ENCODE measurements at places on chromosomes 7 and 10.

DNA sequence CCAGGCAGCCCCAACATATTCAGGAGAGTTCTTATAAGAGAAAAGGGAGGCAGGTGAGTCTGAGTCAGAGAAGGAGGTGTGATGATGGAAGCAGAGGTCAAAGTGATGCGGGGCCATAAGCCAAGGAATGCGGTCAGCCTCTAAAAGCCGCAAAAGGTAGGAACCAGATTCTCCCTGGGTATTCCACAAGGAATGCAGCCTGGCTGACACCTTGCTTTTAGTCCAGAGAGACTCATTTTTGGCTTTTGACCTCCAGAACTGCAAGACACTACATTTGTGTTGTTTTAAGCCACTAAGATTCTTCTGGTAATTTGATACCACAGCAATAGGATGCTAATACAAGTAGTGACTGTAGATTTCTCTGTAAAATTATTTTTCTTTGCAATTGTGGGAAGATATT is 151.5 kb upstream of the EEPD1 start:
- DNase-seq, result no peak

- DNase-seq, result no peak
These were observed 201.4 kb downstream of the TNS3 start for GRCh38 chr7:47380325-47381133.

DNA sequence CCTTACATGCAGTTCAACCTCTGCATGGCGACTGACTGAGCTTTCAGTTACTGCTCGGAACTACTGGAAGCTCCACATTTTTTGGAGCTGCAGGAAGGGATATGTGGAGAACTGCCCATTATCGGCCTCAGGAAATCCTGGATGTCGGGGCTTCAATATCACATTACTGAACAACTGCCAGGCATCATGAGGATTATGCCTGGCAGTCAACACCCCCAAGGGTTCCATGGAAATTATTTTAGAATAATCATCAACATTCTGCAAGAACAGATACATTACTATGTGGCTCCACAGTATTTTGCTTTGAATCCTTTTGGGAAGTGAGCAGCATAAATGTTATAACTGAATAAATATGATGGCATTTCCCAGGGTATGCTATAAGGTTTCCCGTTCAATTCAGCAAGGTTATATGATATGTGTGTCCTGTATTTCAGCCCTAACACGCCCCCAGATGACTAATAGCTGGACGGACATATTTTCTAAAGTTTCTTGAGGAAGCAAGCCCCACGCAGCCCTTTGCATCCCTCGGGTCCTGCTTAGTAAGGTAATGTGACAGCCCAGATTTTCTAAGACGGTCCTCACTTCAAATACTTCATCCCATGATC is 53.0 kb upstream of the OPALIN start:
- no peak for DNase-seq

DNA sequence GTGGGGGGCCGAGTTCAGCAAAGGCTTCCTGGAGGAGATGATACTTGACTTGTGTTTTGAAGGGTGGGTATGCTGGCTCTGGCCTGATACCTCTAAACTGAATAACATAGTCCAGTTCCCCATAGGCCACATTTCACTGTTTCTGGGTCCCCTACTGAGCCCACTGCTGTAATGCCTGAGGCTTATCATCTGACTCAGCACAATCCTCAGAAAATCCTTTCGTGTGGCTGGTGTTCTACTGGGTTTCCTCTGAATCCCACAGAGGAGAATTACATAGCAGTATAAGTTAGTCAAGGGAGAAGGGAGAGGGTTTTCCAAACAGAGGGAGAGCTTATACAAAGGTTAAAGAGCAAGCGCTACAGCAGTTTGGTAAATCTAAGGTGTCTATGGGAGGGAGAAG is 2.8 kb upstream of the R3HCC1L start:
- DNase-seq, result no peak

DNA sequence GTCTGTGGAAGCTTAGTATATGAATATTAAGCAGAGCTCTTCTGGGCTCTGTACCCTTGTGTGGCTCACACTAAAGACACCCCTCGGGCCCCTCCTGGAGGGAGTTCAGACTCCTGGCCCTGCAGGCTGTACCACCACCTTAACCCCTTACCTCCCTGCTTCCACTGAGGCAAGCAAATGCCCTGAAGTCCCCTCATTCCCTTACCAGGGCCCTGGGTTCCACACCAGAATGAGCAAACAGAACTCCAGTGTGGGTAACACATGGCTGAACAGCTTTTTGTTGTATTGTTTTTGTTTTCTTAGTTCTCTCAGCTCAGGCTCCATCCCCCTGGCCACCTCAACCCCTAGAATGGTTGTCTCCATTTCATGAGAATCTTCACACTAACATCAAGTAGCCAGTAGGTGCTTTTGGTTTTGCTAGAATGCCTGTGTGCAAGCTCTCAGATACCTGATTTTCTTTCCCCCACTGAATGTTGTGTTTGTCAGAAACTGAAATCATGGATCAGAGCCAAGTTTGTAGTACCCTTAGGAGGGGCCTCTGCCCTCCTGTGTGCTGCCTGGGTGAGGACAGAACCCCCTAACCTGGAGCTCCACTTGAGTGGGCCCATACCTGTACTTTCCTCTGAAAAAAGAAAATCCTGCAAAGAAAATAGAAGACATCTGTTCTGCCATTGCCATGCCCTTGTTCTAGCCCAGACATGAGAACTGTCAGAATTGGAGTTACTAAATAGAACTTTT is 2.8 kb upstream of the WAPL start:
- no peak for DNase-seq

DNA sequence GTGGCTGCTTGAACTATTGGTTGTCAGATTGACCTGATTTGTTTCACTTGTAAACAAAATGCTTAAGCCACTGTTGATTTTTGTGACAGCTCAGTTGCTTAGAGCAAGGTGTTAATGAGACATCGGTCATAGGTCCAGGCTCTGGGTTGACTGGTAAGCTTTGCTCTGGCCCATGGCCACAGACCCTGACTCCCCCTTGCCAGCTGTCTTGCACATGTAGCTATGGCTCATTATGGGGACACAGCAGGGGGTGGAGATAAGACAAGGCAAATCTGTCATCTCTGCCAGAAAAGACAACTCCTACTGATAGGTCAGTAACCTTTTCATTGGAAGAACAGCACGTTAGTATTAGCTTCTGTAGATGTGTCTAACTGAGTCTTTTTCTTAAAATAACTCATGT is 95.3 kb downstream of the KAT6B start:
- DNase-seq, result no peak

DNA sequence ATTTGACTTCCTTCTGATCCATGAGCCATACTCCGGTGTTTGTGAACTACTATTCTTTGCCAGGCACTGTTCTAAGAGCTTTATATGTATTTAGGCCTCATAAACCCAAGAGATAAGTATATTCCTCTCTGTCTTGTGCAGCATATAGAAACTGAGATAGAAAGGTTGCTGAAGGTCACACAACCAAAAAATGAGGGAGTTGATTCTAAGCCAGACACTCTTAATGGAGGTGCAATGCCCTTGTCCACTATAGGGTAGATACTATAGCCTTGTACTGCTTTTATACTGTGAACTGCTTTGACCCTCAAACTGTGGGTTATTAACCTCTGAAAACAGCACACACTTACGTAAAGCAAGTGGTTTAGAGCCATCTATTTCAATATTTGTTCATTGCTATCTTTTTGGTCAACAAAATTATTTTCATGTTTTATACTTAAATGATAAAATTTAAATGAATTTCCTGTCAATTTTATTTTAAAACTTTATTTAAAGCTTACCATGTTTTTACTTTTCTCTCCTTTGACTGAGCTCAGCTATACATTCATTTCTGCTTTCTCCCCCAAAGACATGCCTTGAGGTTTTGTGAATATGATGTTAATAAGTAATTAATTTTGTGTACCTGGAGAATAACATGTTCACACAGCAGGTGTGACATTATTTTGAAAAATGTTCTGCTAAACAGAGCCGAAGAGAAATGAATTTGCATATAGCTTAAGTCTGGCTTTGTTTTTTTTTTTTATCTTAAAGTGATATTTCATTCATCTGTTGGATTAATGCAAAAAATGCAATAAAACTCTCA is 687.3 kb downstream of the DNAJB9 start:
- no peak for DNase-seq

DNA sequence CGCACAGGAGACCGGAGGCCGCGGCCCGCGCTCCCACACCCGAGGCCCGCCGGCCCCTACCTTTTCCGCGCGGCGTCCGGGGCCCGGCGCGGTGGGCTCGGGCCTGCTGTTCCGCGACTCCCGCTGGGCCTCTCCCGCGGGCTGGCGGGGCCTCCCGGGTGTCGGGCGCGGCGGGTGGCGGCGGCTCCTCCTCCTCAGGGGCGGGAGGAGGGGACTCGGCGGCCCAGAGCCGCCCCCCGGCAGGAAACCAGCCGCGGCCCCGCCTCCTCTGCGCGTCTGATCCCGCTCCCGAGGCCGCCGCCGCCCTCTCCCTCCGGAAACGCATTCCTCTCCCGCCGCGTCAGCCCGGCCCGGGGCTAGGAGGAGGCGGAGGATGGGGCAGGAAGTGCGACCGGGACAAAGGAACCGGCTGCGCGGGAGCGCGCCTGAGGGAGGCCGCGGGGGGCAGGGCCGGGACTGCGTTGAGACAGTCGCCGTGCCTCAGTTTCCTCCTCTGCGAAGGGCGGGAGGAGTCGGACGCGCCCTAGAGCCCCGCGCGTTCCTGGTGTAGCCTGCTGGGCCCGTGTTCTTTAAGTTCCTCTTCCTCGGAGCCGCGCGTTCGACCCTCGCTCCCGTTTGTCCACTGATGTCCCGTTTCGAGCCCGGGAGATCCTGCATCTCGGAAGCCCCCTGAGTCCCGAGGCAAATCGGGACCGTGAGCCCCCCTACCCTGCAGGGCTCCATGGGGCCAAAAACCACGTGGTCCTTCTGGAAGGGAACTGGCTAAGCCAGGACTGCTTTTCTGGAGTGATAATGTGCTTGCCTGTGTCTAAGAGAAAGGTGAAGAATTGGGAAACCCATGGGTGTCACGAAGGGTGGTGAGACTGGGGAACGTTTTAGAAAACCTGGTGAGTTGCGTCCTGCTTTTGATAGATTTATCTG is at the start of gene ITGB1:
Gene ITGB1, minus strand, starts transcription at position 146 of the 921 bp plus-strand sequence. CDS start 22,672 bp downstream, outside the sequence.
- DNase-seq, result peak; percentile 76

- DNase-seq, result no peak
These were observed 602.9 kb upstream of the GHITM start for GRCh38 chr10:83536426-83536825.

- DNase-seq, result no peak
These were observed 656.8 kb upstream of the ANKRD30A start for GRCh38 chr10:36468620-36469019.

DNA sequence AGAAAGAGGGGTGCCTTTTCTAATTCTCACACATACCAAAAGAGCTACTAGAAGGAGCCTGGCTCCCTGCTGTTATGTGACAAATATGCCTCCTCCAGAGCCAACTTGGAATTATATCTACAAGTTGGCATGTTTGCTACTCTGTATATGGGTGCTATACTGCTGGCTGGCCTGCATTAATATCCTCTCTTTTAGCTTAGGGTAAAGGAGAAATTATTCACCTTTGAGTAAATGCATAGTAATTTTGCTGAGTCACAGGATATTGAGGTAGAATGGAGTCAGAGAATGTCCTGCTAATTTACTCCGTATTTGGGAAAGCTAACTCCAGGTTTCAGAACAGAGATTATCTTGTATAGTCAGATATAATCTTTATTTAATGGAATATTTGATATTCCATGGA is 24.2 kb upstream of the LIPN start:
- no peak for DNase-seq

- no peak for DNase-seq
These were observed 495.2 kb upstream of the LRRN3 start for GRCh38 chr7:110595694-110596093.

- no peak for DNase-seq
These were observed 1528.8 kb upstream of the LRRTM3 start for GRCh38 chr10:65396997-65397396.

GRCh38 chr10:28853195-28853594 is 175.9 kb downstream of the BAMBI start:
- DNase-seq, result no peak

DNA sequence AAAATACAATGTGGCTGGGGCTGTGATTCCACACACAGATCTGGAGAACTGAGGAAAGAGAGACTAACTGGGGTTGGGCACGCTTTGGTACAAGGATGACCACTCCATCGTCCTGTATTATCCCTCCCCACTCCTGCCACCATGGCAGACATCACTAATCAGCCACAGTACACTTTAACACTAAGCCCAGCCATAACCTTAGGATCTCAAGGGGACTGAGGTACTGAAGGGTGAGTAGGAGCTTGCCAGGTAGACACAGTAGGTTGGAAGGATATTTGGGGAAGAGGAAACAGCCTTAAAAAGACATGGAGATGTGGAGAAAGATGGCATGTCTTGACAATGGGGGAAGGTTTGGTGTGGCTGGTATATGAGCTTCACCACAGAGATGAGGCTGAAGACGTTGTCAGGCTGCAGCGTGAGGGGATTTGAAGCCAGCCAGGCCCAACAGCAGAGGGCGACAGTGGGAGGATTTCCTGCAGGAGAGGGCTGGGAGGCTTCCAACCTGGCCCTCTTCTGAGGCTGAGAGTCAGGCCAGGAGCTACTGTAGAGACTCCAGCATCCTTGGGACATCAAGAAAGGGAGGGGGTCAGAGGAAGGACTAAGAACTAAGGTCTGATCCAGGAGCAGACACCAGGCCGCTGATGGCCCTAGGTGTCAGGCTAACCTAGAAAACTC is 58.6 kb upstream of the COL13A1 start:
- DNase-seq, result no peak

DNA sequence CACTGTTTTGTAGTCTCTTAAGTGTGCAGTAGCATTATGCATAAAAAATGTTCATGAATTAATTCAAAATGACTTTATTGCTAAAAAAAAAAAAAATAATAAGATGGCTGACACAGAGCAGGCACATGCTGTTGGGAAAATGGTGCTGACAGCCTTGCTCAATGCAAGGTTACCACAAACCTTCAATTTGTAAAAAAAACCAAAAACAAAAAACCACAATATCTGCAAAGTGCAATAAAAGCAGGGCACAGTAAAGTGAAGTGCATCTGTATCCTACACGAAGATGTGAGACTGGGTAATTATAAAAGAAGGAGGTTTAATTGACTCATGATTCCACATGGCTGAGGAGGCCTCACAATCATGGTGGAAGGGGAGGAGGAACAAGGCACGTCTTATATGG is 185.8 kb downstream of the USP6NL start:
- DNase-seq, result no peak

DNA sequence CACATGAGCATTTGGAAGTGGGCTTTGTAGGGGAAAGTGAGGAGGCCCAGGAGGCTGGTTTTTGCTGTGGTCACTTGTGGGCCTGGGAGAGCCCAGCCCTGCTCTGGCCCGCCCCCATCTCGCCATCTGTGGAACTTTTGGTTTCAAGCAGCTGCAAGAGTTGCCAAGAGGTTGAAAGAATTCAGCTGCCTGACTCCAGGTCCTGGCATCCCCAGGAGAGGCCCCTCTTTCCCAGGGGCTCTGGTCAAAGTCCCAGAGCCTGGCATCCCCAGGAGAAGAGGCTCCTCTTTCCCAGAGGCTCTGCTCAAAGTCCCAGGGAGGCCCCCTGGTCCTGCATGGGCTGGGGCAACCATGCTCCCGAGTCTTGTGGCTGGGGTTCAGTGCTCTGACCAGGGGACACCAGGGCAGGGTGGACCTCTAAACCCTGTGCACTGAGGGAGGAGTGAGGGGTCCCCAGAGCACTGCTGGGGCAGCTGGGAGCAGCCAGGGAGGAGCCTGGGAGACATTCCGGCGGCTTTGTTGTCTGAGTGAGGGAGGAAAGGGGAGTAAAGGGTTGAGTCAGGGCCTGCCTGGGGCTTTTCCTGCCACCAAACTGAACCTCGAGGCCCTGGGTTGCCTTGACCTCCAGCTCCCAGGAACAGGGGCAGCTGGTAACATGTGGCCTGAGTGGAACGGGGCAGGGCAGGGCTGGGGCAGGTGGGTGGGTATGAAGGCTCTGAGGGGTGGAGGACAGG is 27.7 kb upstream of the CSGALNACT2 start:
- DNase-seq, result no peak
